ENCODE measurements at places on chromosomes 4 and X. TPM values are rescaled to one million over a fixed set of nuclear protein-coding genes. Genes with fewer than 3 reads are reported as not detected.

Gene RAB41
- 1.6 TPM for polyA plus RNA-seq

Gene RNF128
- polyA plus RNA-seq, result 13.9 TPM

Gene EIF4E
- polyA plus RNA-seq, result 150 TPM

Gene FREM3
- polyA plus RNA-seq, result 0.13 TPM

Gene PRKG2
- 2.8 TPM for polyA plus RNA-seq

GRCh38 chr4:10506077-10506476 lies 48.9 kb upstream of the ZNF518B start:
- DNase-seq, result no peak

DNA sequence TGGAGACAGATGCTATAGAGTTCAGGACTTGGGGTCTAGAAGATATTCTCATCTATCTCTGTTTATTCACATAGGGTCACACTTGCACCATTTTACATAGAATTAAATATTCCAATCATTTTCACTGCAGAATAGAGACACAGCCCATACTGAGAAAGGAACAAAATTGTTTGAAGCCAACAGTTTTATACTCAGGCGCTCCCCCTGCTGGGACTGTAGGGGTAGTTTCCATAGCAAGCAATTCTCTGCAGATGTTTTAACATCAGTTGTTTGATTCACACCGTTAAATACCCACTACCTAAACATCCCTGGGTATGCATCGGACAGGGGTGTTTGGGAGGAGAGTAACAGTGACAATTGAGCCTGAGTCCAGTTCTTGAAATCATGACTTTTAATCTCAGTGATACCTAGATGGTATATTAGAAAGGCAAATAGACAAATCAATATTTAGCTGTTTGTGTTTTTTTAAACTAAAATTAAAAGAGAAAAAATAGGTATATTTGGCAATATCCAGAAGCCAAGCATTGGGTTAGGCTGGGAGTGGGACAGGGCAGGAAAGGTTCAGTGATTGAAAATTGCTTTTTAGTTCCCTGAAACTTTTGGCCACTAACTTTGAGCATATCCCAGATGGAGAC lies 33.8 kb downstream of the LONRF3 start:
- DNase-seq, result peak; percentile 15

DNA sequence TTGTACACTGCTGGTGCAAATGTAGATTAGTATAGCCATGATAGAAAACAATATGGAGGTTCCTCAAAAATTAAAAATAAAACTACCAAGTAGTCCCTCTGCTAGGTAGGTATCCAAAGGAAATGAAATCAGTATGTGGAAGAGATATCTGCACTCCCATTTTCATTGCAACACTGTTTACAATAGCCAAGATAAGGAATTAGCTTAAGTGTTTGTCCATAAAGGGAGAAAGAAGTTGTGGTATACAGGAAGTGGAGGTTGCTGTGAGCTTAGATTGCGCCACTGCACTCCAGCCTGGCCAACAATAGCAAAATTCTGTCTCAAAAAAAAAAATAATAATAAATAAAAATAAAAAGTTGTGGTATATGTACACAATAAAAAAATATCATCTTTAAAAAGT lies 325.0 kb upstream of the EMCN start:
- no peak for DNase-seq

GRCh38 chrX:146041741-146042140 lies 224.1 kb downstream of the SLITRK2 start:
- no peak for DNase-seq

GRCh38 chr4:2363056-2363721 lies 55.3 kb downstream of the ZFYVE28 start:
- no peak for DNase-seq

- DNase-seq, result no peak
These were observed 28.7 kb downstream of the STAG2 start for GRCh38 chrX:123990169-123990568.

DNA sequence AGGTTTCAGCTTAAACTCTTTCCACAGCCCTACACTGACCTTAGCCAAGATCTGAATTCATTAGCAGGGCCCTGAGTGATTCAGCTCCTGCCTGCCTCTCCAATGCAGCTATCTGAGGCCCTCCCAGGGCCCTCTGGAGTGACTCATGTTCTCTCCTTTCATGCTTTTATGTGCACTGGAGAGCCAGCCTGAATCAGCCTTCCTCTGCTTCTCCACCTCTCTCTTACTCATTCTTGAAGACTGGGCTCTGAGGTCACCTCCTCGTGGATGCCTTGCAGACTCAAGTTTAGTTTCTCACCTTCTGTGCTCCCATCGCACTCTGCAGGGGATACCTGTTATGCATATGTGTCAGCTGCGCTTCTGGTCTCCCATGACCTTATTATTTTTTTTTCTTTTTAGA lies 3.1 kb upstream of the OCIAD2 start:
- no peak for DNase-seq

DNA sequence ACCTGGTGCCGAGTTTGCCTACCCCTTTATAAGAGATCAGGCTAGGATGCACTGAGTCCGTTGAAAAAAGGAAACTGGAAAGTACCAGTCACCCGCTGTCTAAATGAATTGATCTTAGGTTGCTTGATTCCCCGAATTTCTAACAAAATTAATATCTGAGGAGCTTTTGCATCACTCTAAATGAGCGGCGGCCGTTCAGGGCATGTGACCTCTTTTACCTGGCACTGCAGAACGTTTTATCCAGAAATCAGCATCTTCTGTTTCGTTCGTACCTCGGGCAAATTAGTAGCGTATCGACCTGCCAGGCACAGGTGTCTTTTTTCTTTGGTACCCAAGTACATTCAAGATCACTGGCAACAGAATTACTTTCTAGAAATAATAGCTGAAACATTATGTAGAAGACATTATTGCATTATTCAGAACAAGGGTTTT lies 876 bp downstream of the KLHL2 start:
- DNase-seq, result no peak

DNA sequence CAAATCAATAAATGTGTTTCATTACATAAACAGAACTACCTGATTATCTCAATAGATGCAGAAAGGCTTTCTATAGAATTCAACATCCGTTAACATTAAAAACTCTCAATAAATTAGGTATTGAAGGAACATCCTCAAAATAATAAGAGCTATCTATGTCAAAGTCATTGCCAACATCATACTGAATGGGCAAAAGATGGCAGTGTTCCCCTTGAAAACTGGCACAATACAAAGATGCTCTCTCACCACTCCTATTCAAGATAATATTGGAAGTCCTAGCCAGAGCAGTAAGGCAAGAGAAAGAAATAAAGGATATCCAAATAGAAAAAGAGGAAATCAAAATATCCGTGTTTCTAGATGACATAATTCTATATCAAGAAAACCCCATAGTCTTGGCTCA lies 466.4 kb downstream of the MAGEE1 start:
- no peak for DNase-seq

DNA sequence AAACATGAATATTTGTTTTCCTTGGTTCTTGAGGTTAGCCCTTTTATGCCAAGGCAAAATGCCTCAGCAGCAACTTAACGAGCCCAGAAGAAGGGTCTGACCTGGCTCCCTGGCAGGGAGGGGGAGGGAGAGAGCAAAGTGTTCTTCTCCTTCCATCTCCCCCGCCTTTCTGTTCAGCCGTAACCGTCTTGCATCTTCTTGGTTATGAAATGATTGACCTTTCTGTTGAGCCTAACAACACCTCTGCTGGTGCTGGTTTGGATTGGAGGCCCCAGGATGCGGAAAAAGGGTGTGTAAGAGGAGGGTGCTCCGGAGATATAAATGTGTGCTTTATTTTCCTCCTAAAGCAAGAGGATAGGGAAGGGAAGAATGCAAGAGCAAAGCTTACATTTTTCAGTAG lies 44.7 kb downstream of the PTTG2 start:
- DNase-seq, result no peak

Measured in left kidney (tissue), 8 donors.